Lung (tissue), 17 donors: ENCODE measurements at places on chromosomes 11 and 22. TPM values are rescaled to one million over a fixed set of nuclear protein-coding genes. Genes with fewer than 3 reads are reported as not detected.

DNA sequence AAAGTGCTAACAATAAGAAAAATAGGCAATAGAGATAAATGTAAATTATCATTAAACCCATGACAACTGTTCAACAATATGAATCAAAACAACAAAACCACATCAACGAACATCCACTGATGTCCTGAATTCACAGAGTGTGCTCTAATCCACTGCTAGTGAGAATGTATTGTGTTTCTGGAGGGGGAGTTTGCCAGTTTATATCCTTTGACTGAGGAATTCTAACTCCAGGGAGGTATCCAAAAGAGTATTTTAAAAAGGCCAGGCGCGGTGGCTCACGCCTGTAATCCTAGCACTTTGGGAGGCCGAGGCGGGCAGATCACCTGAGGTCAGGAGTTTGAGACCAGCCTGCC, 1.7 kb upstream of the WEE1 start:
- DNase-seq = no peak
- no peak overlapping the region for H3K27ac ChIP-seq
- H3K4me1 ChIP-seq = peaks cover 18% of the 10 kb centered on the region
- no peak overlapping the region for H3K4me3 ChIP-seq
- H3K27me3 ChIP-seq = no peaks in the 10 kb centered on the region

GRCh38 chr11:119120639-119121007, 757 bp upstream of the HINFP start:
- H3K36me3 ChIP-seq = peaks cover 9% of the 10 kb centered on the region
- no peak for DNase-seq
- H3K4me1 ChIP-seq = peaks cover 18% of the 10 kb centered on the region
- no peak overlapping the region for H3K27ac ChIP-seq

GRCh38 chr11:49202287-49202976, 6.0 kb downstream of the FOLH1 start:
- DNase-seq = no peak
- no peak overlapping the region for H3K27ac ChIP-seq
- no peaks in the 10 kb centered on the region for H3K36me3 ChIP-seq
- H3K27me3 ChIP-seq = no peaks in the 10 kb centered on the region
- no peaks in the 10 kb centered on the region for H3K4me1 ChIP-seq
- no peak overlapping the region for H3K4me3 ChIP-seq

The MRPL49 gene
- total RNA-seq = 35.6 TPM

The MRGPRF gene
- total RNA-seq = 16.8 TPM

- no peak overlapping the region for H3K27ac ChIP-seq
- no peaks in the 10 kb centered on the region for H3K36me3 ChIP-seq
- no peaks in the 10 kb centered on the region for H3K27me3 ChIP-seq
Measured at GRCh38 chr22:50479721-50480120, 1.6 kb upstream of the ADM2 start.

The CD3E gene
- total RNA-seq = 5.3 TPM

The NELL1 gene
- 0.31 TPM for total RNA-seq
